ENCODE measurements at places on chromosomes 7 and 10. TPM values are rescaled to one million over a fixed set of nuclear protein-coding genes. Genes with fewer than 3 reads are reported as not detected.

DNA sequence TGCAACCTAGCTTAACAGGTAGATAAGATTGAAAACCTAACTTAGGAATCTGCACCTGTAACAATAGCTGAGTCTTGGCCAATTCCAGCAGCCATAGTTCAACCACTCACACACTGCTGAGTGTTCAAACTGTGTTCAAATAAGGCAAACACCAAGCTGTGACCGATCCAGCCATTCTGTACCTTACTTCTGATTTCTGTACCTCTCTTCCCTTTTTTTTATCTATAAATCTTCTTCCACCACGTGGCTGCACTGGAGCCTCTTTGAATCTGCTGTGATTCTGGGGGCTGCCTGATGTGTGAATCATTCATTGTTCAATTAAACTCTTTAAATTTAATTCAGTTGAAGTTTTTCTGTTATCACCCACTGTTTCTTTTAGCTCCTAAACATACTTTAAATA is 15.7 kb upstream of the FOXL3 start:
- DNase-seq: no peak

GRCh38 chr10:103739039-103739764 is 116.2 kb downstream of the SH3PXD2A start:
- DNase-seq: no peak

Gene ADRA2A
- 187 TPM for total RNA-seq

DNA sequence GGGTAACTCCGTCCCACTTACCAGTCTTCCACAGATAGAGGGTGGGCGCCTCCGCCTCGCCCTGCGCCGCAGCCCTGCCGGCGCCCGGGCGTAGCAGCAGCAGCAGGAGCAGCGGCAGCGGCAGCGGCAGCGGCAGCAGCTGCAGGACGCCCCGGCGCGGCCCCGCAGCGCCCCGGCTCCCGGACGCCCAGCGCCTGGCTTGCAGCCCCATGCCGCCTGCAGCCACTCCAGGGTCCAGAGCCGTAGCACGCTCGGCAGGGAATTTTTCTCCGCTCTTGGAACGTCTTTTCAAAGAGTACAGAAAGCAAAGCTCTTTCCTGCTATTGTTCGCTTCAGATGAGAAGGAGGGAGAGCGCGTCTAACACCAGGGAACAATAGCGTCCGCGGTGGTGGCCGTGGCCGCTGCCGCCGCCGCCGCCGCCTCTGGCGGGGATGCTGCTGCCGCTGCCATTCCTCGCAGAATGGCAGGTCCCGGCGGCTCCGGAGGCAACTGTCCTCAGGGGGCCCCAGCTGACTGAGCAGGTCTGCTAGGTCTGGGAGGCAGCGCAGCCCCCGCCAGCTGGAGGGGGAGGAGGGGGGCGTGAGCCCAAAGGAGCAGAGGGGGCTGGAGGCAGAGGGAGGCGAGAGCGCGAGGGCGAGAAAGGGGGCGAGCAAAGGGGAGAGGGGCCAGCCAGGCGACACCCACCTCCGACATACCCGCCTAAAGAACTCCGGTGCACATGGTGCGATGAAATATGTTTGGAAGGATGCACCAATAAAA is at the start of gene THSD7A:
Gene THSD7A (minus strand): TSS at position 463 of the 760 bp plus-strand sequence. CDS start 252 bp downstream, at position 211.
- DNase-seq: no peak

- no peak for DNase-seq
These were observed 29.0 kb downstream of the EN2 start for GRCh38 chr7:155486783-155487508.

GRCh38 chr10:87547734-87548311 is 43.1 kb downstream of the MINPP1 start:
- no peak for DNase-seq

DNA sequence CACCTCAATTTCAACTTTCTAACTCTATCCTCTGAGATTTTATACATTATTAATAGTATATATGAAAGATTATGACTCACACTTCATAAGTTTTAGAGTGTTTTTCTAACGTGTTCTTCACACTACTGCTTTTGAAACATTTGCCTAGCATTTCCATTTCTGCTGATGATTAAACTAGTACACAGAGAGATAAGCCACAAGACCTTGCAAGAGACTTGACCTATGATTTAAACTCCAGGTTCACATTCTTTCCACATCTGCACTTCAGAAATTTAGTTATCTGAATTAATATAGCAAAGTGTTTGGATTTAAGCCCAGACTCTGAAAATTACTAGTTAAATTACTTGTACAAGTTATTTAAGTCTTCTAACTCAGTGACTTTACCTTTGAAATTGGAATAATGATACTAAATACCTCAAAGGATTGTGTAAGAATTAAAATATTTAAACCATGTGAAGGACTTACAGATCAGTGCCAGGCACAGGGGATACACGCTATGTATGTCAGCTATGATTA is 66.6 kb downstream of the PCLO start:
- DNase-seq: no peak

Gene GJD4
- total RNA-seq: not detected

- no peak for DNase-seq
These were observed 80.1 kb upstream of the PRSS1 start for GRCh38 chr7:142669074-142669654.

DNA sequence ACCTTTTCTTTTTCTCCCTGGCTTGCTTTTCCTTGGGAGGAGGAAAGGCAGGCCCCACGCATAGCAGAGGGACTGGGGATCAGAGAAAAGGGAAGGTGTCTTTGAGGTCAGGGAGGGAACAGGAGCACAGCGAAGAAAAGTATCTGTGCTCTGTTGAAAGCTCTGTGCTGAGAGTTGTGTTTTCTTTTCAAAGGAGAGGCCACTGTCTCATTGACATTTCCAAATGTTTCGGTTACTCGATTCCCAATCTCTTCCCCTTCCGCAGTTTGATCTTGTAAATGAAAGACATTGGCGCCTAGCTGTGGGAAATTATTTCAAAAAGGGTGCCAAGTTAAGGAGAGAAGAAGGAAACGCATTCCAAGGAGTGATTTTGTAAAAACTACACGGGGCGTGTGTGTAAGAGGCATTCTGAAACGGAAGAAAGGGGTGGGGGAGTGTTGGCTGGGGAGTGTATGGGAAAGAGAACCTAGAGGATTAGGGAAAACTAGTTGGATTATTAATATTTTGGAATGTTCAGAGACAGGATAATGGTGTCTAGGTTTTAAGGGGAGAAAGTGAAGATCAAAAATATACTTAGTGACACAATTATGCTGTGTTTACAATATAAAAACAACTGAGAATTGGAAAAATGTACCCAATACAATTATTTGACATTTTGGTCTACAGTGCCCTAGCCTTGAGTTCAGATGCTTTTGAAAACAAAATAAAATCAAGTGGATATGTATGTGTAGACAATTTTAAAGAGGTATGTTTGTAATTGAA is 708 bp downstream of the KLHDC10 start:
- no peak for DNase-seq

DNA sequence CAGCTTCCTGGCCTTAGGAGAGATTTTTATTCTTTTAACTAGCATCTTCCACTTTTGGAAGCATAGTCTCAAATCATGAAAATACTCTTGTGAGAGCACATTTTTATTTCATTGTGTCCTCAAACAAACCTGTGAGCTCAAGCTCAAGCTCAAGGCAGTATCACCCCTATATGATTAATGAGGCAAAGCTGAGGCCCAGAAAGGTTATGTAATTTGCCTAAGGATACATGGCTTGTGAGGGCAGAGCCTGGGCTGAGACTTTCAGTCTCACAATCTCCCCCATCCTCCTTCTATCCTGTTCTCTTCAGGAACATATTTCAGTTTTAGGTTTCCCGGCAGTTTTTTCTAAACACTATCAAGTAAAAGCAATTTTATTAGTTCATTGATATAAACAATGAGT is 359.5 kb downstream of the PTEN start:
- no peak for DNase-seq

- DNase-seq: no peak
These were observed 18.2 kb downstream of the WBP1L start for GRCh38 chr10:102761981-102762380.

DNA sequence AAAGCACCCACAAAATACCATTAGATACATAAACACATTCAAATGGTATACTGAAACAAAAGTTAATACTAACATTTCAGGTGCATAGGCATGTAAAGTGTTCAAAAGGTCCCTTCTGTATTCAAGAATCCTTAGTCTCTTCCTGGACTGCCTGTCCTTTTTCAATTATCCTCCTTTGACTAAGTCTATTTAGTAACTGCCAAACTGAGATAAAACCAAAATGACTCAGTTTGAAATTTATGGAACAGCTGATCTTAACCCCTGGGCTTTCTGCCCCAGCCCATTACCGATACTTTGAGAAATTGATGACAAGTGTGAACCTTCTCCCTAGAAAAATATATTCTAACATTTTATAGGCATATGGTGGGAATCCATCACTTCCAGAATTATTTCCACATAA is 5.4 kb downstream of the EPC1 start:
- no peak for DNase-seq

DNA sequence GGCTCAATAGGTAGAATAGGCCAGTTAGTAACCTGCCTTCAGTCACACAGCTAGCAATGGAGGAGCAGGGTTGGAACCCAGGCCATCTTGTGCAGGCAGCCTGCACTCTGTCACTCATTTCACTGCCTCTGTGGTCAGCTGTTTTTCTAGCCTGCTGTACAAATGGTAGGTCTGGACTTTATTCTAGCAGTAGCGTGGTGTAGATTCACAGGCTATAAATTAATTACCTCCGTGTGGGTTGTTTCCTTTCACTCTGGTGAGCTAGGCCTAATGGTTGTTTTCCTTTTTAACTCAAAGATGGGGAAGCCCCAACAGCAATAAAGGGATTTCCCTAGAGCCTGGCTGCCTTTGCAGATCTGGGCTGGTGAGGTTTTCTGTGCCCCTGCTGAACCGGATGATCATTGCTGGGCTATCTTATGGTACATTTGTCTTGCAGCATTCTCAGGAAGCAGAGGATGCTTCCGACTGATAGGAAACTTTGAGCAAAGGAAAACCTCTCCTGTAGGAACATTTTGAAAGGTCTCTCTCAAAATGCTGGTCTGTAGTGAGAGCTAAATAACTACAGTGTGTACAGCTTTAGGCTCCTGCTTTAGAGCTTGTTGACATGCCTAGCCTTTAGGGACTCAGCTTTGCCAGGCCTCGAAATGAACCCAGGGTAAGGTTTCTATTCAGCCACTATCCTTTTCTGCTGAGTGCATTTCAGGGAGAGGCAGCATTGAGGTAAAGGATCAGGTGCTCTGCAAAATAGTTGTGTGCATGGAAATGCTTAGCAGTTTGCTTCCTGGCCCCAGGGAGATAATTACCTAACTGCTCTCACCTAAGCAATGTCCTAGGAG is 157.4 kb downstream of the ST7 start:
- DNase-seq: no peak

Gene NODAL
- not detected for total RNA-seq

DNA sequence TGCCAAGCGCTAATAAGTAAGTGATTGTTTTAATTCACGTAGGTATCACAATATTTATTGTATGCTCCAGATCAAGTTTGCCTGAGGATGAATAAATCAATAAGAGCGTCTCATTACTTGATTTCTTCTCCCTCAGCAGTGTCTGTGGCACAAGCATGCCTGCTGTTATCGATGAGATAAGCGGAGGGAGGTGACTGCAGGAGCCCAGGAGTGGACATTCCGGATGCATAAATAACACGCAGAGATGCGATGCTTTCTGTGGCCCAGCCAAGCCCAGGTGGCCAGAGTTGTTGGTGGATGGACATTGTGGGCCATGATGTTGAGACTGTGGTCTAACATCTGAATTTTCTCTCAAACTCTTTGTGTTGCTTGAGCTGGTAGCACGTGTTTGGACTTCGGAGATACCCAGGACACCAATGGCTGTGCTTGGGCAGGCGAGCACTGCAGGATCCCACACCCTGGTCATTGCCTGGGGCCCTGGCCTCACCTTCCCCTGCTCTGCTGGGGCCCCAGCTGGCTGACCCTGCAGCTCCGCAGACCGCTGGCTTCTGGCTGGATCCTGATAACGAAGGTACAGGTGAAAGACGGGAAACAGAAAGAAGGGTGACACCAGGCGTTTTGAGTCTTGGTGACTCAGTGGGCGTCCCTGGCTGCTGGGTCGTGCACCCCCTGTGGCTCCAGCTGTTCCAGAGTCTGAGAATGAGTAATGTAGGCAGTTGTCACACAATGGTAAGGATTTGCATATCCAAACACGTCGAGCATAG is 31.2 kb upstream of the MNX1 start:
- no peak for DNase-seq

- DNase-seq: no peak
These were observed 38.0 kb downstream of the RAB18 start for GRCh38 chr10:27541796-27542729.

DNA sequence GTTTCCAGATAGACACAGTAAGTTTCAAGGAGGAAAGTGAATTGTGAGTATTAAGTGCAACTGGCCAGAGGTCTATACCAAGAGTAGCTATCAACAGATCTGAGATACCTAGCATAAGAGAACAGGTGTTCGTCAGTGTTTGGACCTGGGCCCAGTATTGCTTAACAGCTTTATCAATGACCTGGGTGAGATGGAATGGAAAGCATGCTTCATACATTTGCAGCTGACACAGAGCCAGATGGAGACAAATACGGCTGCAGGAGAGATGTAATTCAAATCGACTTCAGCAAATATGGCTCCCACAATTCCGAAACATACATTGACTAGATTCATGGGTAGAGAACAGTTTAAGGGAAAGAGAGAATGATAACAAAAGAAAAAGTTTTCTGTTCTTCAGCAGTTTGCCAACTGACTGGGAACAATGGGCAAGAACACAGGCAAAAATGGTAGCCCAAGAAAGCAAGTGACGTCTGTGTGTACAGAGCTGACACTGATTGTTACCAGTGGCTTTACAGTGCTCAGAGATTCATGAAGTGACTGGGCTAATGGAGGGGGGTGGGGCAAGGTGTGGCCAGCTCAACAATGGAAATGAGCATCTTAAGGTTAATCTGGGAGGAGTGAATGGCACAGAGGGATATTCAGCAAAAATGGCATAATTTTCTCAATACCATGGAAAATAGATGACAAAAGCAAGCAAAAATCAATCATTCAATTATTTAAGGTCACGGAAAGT is 28.0 kb upstream of the COBL start:
- DNase-seq: no peak

GRCh38 chr7:69633122-69633831 is 35.0 kb downstream of the AUTS2 start:
- DNase-seq: no peak

DNA sequence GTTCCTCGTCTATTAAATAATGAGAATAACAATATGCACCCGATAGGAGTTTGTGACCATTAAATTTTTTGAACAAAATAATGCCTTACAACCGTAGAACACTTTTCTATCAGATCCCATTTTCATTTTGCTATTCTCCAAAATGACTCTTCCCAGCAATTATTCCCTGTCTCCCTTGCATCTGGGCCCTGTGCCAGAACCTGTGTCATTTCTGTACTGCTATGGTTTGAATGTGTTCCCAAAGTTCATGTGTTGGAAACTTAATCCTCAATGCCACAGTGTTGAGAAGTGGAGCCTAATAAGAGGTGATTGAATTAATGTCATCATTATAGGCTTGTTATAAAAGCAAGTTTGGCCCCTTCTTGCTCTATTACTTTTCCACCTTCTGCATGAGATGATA is 33.2 kb upstream of the SMNDC1 start:
- no peak for DNase-seq

- DNase-seq: no peak
These were observed 110.7 kb downstream of the RNF32 start for GRCh38 chr7:156751319-156751718.

Gene THNSL1
- total RNA-seq: 0.64 TPM

GRCh38 chr7:120994512-120995410 is 6.2 kb downstream of the CPED1 start:
- DNase-seq: no peak
